ENCODE measurements at places on chromosomes 5 and 9. TPM values are rescaled to one million over a fixed set of nuclear protein-coding genes. Genes with fewer than 3 reads are reported as not detected.

Gene INSL4
- not detected for total RNA-seq

- DNase-seq = no peak
- no peak overlapping the region for H3K27ac ChIP-seq
- no peaks in the 10 kb centered on the region for H3K27me3 ChIP-seq
These were observed 22.1 kb downstream of the PCDHGC5 start for GRCh38 chr5:141510850-141511601.

DNA sequence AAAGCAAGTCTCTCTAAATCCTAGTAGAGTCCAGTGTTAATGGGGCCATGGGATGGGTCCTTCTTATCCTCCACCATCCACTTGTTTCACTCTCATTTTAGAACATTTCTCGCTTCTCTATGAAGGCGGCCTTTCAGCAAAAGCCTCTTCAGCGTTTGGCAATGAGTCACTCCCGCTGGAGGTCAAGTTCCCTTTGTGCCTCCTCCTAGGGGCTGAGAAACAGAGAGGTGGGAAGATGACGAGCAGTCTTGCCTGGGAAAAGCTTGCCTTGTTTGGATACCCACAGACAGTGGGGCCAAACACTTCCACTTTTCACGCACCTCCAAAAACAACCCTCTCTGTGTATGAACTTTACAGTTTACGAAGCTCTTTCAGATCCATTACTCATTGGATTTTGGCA, 168.8 kb downstream of the GABBR2 start:
- DNase-seq = peak; percentile 34
- H3K4me1 ChIP-seq = peaks cover 2% of the 10 kb centered on the region
- peaks cover 12% of the 10 kb centered on the region for H3K27me3 ChIP-seq
- H3K27ac ChIP-seq = no peak overlapping the region
- H3K36me3 ChIP-seq = no peaks in the 10 kb centered on the region

GRCh38 chr9:28970241-28970654, 1397.0 kb upstream of the C9orf72 start:
- H3K4me3 ChIP-seq = no peak overlapping the region
- no peak for DNase-seq
- H3K36me3 ChIP-seq = no peaks in the 10 kb centered on the region
- H3K27me3 ChIP-seq = no peaks in the 10 kb centered on the region
- no peaks in the 10 kb centered on the region for H3K4me1 ChIP-seq

DNA sequence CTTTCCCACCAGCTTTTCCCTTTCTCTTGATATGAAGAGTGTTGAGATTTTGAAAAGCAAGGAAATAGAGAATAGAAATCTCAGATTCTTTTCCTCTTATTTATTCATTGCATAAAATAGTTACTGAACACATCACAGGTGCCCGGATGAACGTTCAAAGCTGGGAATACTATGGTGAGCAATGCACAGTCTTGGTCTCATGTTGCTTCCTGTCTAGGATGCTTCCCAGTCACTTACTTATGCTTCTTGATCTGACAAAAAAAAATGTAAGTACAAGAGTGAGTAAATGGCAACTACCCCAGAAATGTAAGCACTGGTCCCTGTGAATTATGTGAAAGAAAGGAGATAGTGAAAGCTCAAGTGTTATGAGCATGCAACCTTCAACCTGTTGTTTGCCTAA, 153.5 kb upstream of the S1PR3 start:
- H3K4me1 ChIP-seq = peaks cover 9% of the 10 kb centered on the region
- no peak overlapping the region for H3K4me3 ChIP-seq
- H3K27ac ChIP-seq = no peak overlapping the region
- no peaks in the 10 kb centered on the region for H3K36me3 ChIP-seq
- no peak for DNase-seq

Gene CNTFR
- total RNA-seq = not detected

DNA sequence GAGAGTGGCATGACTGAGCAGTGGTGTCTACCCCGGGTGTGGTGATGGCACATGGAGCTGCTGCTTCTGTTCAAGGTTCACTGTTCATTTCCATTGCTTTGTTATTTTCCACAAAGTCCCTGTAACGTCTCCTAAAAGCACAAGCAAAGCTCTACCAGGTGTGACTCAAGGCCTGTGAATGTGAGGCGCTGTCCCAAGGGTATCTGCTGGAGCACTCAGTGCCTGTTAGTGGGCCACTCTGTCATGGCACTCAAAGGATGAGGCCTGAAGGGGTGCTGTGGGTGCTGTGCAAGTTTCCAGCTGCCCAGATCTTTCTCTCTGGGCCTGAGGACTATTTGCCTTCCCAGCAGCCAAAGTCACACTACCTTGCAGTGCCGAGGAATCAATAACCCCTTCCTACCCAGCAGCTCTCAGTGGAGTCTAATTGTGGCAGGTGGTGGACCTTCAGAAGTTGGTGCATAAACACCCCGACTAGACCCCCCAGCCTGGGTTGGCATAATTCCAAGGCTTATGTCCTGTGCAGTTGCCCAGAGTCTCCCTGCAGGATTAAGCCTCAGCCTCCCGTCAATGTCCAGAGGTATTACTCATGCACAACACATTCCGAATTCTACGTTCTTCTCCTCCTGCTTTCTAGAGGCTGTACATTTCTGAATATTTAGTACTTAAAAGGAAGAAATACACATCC, 17.4 kb upstream of the PTCH1 start:
- no peak overlapping the region for H3K4me3 ChIP-seq
- no peak overlapping the region for H3K27ac ChIP-seq
- peaks cover 42% of the 10 kb centered on the region for H3K27me3 ChIP-seq
- no peaks in the 10 kb centered on the region for H3K36me3 ChIP-seq

Gene ZNF169
- total RNA-seq = 9.4 TPM

DNA sequence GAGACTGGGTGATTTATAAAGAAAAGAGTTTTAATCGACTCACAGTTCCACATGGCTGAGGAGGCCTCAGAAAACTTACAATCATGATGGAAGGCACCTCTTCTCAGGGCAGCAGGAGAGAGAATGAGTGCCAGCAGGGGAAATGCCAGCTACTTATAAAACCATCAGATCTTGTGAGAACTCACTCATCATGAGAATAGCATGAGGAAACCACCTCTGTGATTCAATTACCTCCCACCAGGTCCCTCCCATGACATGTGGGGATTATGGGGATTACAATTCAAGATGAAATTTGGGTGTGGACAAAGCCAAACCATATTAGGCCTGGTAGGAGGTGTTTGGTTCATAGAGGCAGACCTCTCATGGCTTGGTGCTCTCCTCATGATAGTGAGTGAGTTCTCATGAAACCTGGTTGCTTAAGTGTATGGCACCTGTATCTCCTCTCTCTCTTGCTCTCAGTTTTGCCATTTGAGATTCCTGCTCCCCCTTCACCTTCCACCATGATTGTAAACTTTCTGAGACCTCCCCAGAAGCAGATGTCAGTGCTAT, 39.8 kb downstream of the GAPT start:
- H3K27me3 ChIP-seq = peaks cover 1% of the 10 kb centered on the region
- H3K4me3 ChIP-seq = no peak overlapping the region
- H3K36me3 ChIP-seq = no peaks in the 10 kb centered on the region

- H3K27ac ChIP-seq = no peak overlapping the region
- no peak overlapping the region for H3K4me3 ChIP-seq
- peaks cover 11% of the 10 kb centered on the region for H3K36me3 ChIP-seq
- no peaks in the 10 kb centered on the region for H3K4me1 ChIP-seq
- no peak for DNase-seq
These were observed 203.0 kb downstream of the KDM4C start for GRCh38 chr9:6960777-6961176.

GRCh38 chr9:112120439-112120925, 54.6 kb downstream of the SUSD1 start:
- no peak for DNase-seq
- peaks cover 21% of the 10 kb centered on the region for H3K36me3 ChIP-seq
- H3K27me3 ChIP-seq = no peaks in the 10 kb centered on the region
- peaks cover 10% of the 10 kb centered on the region for H3K4me1 ChIP-seq
- H3K4me3 ChIP-seq = no peak overlapping the region
- no peak overlapping the region for H3K27ac ChIP-seq

Gene SHISAL2B
- total RNA-seq = not detected

GRCh38 chr5:169357291-169357690, 56.4 kb upstream of the SLIT3 start:
- no peak overlapping the region for H3K4me3 ChIP-seq
- no peaks in the 10 kb centered on the region for H3K36me3 ChIP-seq
- H3K27ac ChIP-seq = no peak overlapping the region
- no peaks in the 10 kb centered on the region for H3K4me1 ChIP-seq

DNA sequence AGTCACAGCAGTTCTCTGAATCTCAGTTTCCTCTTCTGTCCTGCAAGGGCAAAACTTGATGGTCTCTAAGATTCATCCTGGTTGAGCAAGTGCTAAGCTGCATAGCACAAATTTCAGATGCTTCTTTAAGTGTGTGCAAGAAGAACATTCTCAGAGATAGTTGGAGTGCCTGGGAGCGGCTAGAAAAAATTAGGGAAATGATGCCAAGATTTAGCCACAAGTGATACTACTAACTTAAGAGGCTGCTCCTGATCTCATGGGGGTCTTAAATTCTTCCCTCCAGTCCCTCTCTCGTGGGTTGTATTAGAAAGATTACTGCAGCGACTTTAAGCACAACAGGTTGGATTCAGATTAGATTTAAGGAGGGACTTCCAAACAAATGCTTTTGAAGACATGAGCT, 24.2 kb downstream of the INSYN2B start:
- DNase-seq = no peak
- H3K27me3 ChIP-seq = no peaks in the 10 kb centered on the region
- no peak overlapping the region for H3K27ac ChIP-seq
- peaks cover 2% of the 10 kb centered on the region for H3K4me1 ChIP-seq
- H3K4me3 ChIP-seq = no peak overlapping the region

DNA sequence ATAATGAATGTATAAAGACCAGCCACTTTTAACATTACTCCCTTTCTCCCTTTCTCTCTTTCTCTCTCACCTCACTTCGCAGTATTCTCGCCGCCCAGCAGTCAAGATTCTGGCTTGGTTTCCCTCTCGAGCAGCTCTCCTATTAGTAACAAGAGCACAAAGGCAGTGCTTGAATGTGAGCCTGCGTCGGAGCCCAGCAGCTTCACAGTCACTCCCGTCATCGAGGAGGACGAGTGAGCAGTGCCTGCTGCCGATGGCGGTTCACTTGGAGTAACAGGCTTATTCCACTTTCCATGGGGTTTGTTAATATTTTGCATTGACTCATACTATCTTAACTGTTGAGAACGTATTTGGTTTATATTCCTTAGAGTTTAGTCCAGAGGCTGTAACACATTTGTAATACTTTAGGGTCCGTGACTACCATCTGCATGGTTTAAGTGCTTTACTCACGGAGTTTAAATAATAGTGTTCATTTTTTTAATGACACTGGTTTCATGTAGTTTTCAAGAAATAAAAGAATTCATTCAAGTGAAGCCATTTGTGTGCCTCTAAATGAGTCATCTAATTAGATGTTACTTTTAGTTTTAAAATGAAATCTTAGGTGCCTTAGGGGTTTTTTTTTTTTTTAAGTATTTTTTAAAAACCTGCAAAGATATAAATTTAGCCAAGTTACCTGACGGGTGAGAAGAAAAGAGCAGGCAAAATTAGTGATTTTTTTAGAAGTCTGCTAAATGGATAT, 8.4 kb upstream of the DMRT3 start:
- peaks cover 5% of the 10 kb centered on the region for H3K4me1 ChIP-seq
- H3K36me3 ChIP-seq = peaks cover 6% of the 10 kb centered on the region
- peaks cover 75% of the 10 kb centered on the region for H3K27me3 ChIP-seq
- H3K4me3 ChIP-seq = no peak overlapping the region
- no peak for DNase-seq

DNA sequence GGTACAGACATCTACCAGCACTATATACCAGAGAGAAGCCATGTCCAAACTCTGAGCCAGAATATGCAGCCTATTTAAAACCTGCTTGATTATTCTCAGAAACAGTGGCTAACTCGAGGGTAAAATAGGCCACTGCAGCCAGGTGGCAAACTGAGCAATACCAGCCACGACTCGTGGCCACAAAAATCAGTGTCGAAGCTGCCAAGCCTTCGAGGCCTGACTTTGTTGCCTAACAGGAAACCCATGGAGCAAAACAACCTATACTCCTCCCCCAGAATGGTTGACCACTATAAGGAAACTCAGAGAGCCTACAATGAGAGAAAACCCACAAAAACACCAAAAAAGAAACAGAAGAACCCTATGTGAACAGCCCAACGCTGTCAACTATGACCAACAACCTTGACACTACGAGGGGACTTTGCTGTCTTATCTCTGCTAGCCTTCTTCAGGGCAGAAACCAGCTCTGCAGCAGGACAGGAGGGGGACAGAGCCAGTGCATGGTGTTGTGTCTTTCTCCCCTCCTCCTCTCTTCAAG, 133.8 kb downstream of the TMEM174 start:
- no peak overlapping the region for H3K27ac ChIP-seq
- no peaks in the 10 kb centered on the region for H3K36me3 ChIP-seq
- no peaks in the 10 kb centered on the region for H3K4me1 ChIP-seq

Gene OR13C5
- not detected for total RNA-seq

Gene REEP2
- total RNA-seq = 3.5 TPM

GRCh38 chr5:177966839-177967166, 29.2 kb downstream of the PROP1 start:
- DNase-seq = no peak
- peaks cover 2% of the 10 kb centered on the region for H3K4me1 ChIP-seq
- peaks cover 20% of the 10 kb centered on the region for H3K27me3 ChIP-seq
- no peak overlapping the region for H3K27ac ChIP-seq

DNA sequence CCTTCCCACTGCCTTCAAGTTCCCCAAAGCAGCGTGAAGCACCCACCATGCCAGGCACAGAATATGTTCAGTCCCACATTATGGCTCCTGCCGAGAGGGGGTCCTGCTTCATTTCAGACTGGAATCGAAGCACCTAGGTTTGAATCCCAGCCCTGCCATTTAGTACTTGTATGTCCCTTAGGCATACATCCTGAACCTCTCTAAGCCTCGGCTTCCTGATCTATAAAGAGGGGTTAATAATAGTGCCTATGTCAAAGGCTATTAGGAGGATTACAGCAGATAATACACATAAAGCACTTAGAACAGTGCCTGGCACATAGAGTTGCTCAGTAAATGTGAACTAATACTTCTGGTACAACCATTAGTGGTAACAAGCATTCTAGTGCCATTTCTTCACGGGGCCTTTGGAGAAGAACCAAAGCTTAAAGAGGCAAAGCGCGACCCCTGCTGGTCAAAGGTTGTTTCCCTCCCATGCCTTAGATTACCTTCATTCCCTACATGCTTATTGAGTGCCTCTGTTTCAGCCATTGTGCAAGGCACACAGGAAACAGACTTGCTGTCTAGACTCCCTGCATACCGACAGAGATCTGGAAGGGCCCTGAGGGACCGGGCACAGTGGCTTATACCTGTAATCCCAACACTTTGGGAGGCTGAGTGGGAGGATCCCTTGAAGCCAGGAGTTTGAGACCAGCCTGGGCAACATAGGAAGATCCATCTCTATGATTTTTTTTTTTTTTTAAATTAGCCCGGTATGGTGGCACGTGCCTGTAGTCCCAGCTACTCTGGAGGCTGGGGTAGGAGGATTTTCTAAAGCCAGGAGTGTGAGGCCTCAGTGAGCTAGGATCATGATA, 98.3 kb downstream of the PPARGC1B start:
- DNase-seq = peak; percentile 94
- no peak overlapping the region for H3K4me3 ChIP-seq
- no peaks in the 10 kb centered on the region for H3K27me3 ChIP-seq

Measured in activated CD4-positive, alpha-beta T cell treated with anti-CD3 and anti-CD28 coated beads, Interleukin-2, amount 10 ng/mL, durations not matched to agents 24 days and 14 days (primary cell).